ENCODE measurements at places on chromosomes 5 and 9.

- no peak for DNase-seq
Observed at GRCh38 chr5:141746395-141746794, 64.4 kb upstream of the ARAP3 start.

DNA sequence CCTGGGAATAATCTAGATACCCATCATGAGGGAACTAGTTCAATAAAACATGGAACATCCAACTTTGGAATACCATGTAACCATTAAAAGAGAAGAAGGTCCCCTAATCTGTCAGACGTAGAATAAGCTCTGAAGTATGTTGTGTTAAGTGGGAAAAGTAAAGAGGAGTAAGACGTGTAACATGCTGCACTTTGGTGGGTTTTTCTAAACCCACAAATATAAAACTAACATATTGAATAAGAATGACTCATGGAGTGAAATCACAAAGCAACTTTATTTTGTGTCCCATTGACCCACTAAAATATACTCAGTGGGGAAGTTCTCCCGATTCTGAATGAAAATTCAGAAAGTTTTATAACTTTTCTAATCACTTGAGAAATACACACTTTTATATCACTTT lies 67.9 kb upstream of the PIK3R1 start:
- DNase-seq: no peak

DNA sequence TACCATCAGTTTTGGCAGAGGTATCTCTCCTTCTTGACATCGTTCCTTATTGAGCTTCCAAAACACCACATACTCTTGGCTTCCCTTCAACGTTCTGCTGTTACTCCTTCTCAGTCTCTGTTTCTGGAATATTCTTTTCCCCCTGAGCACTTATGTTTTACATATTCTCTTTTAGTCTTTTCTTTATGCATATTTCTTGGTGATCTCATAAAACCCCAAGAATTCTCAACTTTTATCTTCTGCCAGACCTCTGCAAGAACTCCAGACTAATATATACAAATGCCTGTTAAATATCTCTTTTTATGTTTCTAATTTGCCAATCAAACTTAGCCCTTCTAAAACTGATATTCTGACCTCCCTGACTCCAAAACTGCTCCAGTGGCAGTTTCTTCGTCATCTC lies 453.4 kb upstream of the CTNND2 start:
- no peak for DNase-seq

DNA sequence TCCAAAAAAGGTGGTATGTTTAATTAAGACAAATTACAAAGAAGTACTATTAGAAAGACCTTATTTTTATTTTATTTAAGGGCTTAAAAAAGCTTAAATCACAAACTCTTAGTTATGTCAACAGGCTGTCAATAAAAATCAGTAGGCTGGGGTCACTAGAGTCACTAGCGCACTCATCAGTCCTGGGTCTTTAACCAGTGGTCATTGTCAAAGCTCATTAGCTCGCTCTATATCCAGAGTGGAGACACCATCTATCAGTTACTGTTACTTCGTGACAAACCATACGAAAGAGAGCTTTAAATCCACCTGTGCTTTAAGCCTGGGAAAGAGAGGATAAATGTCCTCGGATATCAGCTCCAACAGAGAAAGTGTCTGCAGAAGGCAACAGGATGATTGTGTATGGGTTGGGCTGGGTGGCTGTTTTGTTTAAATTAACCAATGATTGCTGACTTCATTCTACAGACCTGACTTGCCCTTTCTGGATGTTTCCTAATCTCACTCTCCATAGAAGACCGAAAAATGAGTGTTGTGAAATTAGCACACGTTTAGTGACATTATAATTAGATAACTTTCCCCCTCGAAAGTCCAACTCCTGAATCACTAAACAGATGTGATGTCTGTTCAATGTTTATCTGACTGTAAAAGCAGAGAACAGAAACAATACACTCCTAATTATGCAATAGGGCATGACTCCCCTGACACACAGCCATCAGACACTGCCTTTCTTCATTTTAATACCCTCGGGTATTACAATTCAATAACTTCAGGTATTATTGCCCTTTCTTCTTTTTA lies 123.6 kb upstream of the TNPO1 start:
- DNase-seq: no peak

DNA sequence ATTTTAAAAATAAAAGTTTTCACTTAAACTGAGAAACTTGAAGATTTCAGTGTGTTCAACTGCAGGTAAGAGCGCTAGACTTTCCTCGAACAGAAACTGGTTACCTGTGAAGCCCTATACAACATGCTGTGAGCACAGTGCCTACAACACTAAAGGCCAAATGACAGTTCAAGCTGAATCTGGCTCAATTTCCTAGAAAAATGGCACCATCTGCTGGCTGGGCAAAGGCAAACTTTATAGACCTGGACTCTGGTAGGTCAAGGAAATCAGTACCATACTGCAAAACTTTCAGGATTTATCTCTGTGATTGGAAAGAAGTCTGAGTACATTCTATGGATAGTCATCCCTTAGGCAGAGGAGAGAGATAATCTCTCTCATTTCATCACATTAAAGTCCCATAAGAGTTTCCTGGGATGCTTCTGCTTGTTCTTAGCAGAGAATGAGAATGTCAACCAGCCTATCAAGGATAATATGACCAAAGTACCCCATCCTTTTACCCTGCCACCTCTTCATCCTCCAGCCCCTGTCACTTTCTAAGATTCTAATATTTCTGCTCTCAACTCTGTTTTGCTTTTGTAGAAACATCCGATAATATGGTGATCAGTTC lies 31.8 kb upstream of the FOXB2 start:
- no peak for DNase-seq

DNA sequence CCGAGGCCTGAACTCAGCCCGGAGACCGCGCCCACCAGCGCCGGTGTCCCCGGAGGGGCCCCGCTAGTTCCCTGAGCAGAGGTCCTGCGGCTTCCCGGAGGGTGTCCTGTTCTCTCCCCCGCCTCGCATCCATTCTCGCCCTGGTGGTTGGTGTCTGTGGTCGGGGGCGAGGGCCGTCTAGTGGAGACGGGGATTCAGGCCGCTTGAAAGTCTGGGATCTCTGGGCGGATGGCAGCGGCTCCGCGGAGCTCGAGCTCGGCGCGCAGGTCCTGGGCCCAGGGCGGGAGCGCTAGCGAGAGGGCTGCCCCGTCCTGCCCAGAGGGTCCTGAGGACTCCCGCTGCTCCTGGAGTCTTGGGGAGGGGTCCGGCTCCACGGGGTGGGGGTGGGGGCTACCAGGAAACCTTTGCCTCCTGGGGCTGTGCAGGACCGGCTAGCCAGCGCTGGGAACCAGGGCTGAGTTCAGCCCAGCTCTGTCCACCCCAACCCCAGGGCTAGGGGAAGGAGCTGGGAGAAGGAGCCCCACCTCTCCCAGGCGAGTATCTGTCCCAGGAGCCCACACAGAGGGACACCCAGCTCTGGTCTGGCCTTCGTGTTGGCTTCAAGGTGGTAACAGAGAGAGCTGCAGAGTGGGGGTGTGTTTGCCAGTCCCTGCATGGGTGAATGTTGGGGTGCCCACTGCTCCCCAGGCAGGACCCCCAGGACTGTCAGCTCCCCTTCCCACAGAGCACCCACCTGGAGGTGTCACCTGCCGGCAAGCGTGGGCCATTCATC lies 4.0 kb downstream of the TOR4A start:
- no peak for DNase-seq

- DNase-seq: no peak
Observed at GRCh38 chr5:66958201-66958979, 238.2 kb downstream of the CD180 start.

DNA sequence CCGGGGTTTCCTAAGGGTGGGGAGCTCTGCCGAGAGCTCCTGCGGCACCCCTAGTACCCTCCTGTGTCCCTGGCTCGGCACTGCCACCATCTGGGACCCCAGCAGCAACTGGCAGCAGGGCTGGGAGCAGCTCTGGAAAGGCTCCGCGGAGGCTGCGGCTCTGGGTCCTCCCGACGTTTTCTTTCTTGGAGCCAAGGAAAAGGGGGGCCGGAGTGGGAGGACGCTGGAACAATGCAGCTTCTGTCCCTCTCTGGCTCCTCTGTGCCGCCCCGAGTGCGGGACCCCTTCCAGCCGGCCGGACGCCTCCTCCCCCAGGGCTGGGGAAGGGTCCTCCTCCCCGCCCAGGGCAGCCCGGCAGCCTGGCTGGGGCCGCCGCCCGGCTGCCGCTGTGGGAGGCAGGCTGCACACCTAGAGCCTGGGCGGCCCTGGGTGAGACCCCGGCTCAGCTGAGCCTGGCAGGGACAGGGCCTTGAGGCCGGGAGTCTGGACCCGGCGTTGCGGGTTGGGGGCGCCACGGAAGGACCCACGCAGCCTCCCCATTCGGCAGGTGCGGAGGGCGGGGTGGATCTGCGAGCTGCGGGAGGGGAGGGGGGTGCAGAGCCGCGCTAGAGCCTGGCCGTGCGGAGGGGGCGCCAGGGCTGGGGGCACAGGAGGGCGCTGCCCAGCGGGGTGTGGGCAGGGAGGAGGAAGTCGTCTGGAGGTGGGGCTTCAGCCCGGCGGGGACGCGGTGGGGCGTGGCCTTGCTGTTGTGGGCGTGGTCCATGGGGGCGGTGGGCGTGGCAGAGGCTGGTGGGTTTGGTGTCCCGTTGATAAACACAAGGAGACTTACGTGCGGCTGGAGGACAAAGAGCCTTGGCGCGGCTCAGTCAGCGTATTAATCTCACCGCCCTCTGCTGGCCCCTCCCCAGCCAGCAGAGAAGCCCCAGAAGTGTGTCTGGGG lies 15.1 kb downstream of the GPSM1 start:
- peak; percentile 45 for DNase-seq

DNA sequence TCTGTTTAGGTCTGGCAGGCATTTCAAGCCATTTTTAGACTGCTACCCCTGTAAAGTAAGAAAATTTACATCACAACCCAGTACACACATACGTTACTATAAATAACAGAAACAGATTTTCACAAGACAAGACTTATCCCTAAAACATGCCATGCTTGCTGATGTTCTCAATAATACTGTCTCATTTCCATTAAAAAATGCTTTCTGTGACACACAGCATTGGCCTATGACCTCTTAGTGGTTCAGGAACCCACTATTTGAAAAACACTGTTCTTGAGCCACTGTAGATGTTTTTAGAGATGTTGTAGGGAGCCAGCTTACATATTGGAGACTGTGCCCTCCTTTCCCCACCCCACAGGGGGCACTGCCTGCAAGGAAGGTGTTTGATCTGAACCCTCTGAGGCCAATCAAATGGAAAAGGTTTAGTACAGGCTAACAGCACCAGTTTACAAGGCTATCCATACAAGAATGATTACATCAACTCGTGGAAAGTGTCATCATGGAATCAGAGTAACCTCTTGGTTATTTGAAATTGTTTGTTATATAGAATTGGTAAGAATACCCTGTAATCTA lies 30.8 kb downstream of the ZSWIM6 start:
- no peak for DNase-seq

DNA sequence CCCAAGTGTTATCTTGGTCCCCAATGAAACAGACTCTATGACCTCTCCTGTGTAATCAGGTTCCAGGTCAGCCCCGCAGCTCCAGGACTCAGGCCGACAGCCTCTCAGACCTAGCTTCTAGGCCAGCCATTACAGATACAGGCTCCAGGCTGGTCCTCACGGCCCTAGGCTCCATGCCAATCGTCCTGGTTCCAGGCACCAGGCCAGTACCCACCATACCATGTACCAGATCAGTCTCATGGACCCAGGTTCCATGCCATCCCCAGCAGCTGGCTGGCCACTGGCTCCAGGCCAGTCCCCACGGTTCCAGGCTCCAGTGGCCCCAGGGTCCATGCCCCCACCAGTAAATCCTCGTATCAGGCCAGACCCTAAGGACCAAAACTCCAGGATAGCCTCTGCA lies 1326.6 kb upstream of the C9orf72 start:
- DNase-seq: no peak

- DNase-seq: no peak
Observed at GRCh38 chr9:134982311-134982710, 64.6 kb upstream of the FCN1 start.
